ENCODE measurements at places on chromosomes 11 and 22.
A peak's percentile ranks its signal among the peaks of the same experiment; 100 is the strongest.

DNA sequence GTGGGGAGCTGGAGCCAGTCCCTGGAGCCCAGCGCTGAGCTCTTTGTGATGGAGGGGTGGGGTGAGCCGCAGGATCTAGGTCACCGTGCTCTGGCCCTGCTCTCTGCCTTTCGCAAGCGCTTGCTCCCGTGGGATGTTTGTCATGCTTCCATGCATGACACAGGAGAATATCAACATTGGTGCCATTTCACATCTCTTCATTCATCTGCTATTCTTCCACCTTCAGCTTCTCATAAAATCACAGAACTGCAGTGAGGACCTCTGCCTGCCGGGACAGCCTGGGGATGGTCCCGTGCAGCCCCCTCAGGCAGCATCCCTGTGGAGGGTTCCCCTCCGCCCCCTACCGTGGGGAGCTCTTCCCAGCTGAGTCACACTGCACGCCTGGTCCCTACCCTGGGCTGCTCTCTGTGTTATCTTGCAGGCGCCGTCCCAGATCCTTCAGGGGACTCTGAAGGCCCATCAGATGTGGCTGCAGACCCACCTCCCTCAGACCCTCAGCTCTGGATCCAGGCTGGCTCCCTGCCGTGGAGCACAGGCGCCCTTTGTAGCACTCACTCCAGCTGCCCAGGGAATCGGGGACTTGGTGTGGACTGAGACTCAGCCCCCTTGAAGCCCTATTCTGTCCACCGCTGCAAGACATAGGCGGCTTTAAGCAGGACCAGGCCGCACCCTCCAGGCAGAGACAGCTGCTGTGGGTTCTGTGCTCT lies 5.1 kb upstream of the SEPTIN5 start:
- no peak for DNase-seq

GRCh38 chr11:126284829-126285228 lies 1.9 kb downstream of the TIRAP start:
- peak; percentile 83 for DNase-seq

- DNase-seq = no peak
Observed at GRCh38 chr11:9133956-9134355, 42.6 kb upstream of the SCUBE2 start.

GRCh38 chr11:65390996-65391395 lies 4.6 kb downstream of the FRMD8 start:
- DNase-seq = no peak

DNA sequence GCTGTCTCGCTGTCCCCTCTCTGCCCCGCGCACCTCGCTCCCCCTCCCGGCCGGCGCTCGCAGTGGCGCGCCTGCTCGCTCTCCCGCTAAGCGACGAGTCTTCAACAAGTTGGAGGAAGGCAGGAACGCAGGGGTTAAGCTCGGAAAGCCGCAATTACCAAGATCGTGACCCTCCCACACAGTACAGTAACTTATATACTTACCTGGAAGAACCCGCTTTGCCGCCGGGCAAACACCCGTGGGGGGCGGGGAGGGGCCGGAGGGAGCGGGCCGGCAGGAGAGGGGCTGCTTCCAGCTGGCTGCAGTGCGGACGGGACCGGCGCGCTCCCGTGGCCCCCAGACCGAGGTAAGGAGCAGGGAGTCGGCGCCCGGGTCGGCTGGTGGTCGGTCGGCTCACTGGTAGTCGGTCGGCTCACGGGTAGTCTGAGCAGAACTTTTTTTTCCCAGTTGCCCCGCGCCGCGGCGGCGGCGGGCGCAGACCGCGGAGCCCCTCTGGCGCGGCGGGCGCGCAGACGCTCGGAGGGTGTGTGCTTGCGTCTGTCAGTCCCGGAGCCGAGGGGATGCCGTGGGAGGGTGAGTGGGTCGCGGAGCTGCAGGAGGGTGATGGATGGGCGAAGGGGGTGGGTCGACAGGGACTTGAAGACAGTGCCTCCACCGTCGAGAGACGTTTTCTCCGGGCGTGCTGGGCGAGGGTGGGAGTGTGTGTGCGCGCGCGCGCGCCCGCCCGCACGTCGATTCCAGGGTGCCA lies 101.2 kb upstream of the HSD17B12 start:
- DNase-seq = peak; percentile 22

DNA sequence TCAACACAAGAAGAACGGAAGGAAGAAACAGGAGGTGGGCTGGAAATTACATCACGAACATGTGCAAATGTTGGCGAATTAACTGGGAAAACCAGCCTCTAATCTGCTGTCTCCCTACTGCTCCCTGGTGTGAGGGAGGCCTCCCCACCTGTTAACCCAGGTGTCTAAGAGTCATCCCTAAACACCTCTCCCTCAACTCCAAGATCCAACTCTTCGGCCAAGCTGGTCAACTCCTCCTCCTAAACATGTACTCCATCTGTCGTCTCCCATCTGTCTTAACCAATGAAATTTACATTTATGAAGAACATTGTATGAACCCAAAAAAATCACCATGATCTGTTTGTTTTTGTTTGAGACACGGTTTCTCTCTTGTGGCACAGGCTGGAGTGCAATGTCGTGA lies 154.2 kb downstream of the LARGE1 start:
- DNase-seq = no peak

DNA sequence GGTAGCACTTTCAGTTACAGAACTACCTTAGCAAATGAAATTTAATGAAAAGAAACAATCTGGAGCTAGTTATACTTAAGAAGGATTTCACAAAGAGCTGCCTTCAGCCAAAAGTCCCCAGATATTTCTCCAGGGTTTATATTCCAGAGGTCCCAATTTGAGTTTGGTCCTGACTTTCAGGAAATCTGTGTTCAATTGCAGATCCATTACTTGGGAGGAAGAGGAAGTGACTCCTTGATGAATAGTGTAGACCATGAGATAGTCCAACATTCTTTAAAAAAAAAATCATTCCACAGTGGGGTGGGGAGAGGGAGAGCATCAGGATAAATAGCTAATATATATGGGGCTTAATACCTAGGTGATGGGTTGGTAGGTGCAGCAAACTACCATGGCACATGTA lies 117.6 kb upstream of the ARHGAP20 start:
- DNase-seq = no peak

DNA sequence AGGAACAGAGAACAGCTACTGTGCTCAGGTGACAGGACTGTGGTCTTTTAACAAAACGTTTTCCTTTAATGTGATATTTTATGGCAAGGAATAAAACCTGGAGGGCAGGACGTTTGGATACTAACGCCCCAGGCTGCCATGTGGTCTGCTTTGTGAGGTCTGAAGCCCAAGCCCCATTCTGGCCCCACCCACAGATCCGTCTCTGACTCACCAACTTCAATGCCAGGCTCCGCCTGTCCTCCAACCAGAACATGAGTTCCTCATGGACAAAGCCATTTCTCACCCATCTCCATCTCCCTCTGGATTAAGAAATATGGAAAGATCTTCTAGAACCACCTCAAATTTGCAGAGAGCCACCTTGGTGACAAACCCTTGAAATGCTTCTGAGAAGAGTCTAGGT lies 148.8 kb downstream of the CRYBB2 start:
- DNase-seq = no peak

- no peak for DNase-seq
Observed at GRCh38 chr22:42682113-42682851, 33.1 kb upstream of the CYB5R3 start.

GRCh38 chr11:42802201-42802899 lies 509.4 kb upstream of the API5 start:
- DNase-seq = no peak

DNA sequence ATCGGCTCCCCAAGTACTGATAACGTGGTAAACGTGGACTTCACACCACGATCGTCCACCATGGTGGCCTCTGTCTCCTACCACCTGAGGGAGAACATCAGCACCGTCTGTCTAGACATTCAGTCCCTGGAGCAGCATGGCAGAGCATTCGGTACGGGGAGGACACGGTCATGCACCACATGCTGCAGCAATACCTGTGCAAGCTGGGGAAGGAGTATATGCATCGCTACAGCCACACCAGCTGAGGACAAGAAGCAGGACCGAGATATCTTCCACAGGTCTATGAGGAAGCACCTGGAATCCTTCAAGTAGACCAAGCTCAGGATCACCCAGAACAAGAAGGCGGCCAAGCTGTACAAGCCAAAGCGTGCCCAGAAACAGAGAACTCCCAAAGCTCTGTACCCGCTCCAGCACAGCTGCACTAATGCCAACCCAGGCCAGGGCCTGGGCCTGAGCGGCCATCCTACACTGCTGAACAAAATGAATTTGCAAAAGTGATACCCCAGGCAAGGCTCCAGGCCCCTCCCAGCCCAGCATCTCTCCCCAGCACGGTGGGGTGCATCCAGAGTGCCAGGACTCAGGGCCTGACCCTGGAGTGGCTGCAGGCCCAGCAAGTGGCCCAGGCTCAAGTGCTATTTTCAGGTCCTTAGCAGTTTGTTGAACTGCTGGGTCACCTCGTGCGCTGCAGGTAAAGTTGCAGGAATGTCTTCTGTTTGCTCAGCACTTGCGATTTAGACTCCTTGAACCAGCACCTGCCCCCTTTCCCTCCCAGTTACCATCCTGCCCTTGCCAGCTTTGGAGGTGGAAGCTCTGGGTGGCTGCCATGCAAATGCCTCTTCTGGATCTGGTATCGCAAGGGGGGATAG lies 119.3 kb upstream of the SERPIND1 start:
- no peak for DNase-seq

- no peak for DNase-seq
Observed at GRCh38 chr11:71330349-71330748, 78.0 kb upstream of the SHANK2 start.

GRCh38 chr11:91850021-91850420 lies 374.6 kb upstream of the FAT3 start:
- no peak for DNase-seq

- DNase-seq = no peak
Observed at GRCh38 chr22:33332538-33332937, 274.4 kb upstream of the SYN3 start.

DNA sequence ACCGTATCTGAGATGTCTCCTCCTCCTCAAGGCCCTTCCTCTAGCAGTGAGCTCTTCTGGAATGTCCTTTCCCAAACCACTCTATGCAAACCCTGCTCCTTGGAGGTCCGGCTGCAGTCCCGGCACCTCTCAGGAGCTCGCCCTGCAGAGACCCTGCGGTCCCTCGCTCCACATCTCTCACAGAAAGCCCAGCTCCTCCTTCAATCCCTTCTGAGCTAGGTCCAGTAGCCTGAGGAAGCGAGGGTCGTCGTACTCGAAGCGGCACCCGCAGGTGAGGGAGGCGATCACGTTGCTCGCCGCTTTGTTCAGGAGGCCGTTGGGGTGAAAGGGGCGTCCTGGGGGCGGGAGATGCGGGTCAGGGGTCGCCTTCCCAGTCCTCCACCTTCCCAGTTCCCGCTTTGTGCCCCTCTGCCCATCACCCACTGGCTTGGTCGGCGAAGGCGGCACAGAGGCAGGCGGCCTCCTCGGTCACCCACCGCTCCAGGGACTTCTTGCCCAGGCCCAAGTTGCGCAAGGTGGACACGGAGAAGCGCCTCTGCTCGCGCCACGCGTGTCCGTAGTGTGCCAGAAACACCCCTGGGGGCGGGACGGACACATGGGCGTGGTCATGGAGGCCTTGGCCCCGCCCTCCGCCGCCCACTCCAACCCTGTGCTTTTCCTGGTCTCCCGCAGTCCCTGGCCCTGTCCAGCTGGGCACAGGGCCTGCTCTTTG lies 21.5 kb upstream of the CYP2D6 start:
- no peak for DNase-seq

GRCh38 chr11:73206801-73207200 lies 11.3 kb upstream of the P2RY2 start:
- DNase-seq = no peak

- DNase-seq = no peak
Observed at GRCh38 chr22:17754233-17754925, 19.9 kb downstream of the BID start.

DNA sequence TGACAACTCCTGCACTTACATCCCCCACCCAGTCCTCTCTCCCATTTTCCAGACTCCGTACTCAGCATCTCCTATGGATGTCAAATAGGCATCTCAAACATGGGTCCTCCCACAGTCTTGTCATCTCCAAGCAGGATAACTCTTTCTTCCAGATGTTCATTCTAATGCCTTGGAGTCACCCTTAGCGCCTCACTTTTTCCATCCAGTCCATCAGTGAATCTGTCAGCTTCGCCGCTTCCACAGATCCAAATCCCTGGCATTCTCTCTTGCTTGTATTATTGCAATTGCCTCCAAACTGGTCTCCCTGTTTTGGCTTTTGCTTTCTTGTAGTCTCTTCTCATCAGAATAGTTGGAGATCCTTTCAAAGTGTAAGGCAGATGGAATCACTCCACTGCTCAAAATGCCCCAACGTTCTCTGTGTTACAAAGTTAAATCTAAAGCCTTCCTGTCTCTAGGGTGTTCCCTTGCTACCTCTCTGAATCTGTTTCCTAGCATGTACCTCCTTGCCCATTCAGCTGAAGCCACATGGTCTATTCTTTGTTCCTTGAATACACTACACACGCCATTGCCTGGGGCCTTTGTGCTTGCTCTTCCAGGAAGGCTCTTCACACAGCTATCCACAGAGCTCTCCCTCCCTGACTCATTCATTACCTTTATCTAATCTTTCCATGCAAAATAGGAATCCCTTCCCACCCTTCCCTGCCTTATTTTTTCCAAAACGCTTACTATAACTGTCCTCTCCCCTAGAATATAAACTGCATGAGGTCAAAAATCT lies 64.8 kb downstream of the UBASH3B start:
- no peak for DNase-seq

DNA sequence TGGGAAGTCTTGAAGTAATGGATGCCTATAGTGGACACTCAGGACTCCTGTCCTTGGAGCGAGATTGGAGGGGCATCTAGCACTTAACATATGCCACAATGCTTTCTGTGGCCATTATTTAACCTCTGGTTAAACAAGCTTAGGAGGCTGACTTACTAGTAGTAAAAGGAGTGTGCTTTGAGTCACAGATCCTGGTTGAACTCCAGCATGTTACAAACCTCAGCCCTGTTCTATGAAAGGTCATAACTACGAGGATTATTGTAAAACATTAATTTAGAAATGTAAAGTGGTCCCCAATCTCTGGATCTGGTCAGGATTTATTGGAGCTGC lies 1.1 kb upstream of the LBHD1 start:
- DNase-seq = no peak

DNA sequence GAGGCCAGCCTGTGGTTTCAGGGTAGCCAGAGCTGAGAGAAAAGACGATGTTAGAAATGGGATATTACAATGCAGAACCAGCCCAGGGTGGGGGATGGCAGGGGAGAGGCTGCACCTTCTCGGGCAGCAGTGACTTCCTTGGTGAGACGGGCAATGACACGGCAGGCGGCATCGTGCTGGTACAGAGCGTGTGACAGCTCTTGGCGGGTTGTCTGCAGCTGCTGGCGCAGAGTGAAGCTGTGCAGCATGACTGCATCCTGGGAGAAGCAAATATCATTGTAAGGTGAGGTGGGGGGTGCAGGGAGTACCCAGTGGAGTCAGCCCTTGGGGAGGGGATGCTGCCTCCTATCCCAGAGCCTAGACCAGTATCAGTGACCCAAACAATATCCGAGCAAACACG lies 3.8 kb downstream of the PRPF19 start:
- DNase-seq = no peak
